ENCODE measurements at places on chromosomes 5 and 9. TPM values are rescaled to one million over a fixed set of nuclear protein-coding genes. Genes with fewer than 3 reads are reported as not detected.

The ZDHHC11 gene
- 0.26 TPM for total RNA-seq

The PRDM9 gene
- total RNA-seq = not detected

The SMIM33 gene
- under 0.01 TPM for total RNA-seq

The CMYA5 gene
- under 0.01 TPM for total RNA-seq

The ANXA2R gene
- total RNA-seq = 6.0 TPM

The WNK2 gene
- under 0.01 TPM for total RNA-seq

The GDNF gene
- not detected for total RNA-seq

The DAB2IP gene
- 15.3 TPM for total RNA-seq

The SPINK4 gene
- not detected for total RNA-seq

The ACOT12 gene
- not detected for total RNA-seq

The KIF27 gene
- total RNA-seq = 1.9 TPM

The FOXD4L5 gene
- under 0.01 TPM for total RNA-seq

The SPZ1 gene
- total RNA-seq = not detected

The SLC6A7 gene
- total RNA-seq = not detected

The SLC24A2 gene
- total RNA-seq = not detected

The CCL27 gene
- total RNA-seq = not detected

The PAIP1 gene
- total RNA-seq = 74.2 TPM

The PCDHGA10 gene
- 3.0 TPM for total RNA-seq

The ELL2 gene
- 12.1 TPM for total RNA-seq

The IFNK gene
- total RNA-seq = not detected

The FBP2 gene
- total RNA-seq = not detected

The ALG2 gene
- total RNA-seq = 47.5 TPM

The CAPSL gene
- not detected for total RNA-seq

The PCDHB3 gene
- total RNA-seq = 1.1 TPM

The HDHD3 gene
- total RNA-seq = 11.9 TPM

The TMEM215 gene
- not detected for total RNA-seq

The PCA3 gene
- 0.25 TPM for total RNA-seq

The RECK gene
- total RNA-seq = 21.7 TPM

The MCIDAS gene
- total RNA-seq = not detected

The BHMT2 gene
- 6.2 TPM for total RNA-seq

The MRPS27 gene
- 63.0 TPM for total RNA-seq

The PSAT1 gene
- 6.8 TPM for total RNA-seq

The CDH10 gene
- total RNA-seq = under 0.01 TPM

The SPINK6 gene
- total RNA-seq = not detected

The GARIN3 gene
- not detected for total RNA-seq

The C1QTNF2 gene
- total RNA-seq = 0.38 TPM

The INSL4 gene
- not detected for total RNA-seq

The DPM2 gene
- 8.9 TPM for total RNA-seq

The CSF2 gene
- 0.13 TPM for total RNA-seq

The ST6GALNAC4 gene
- 32.2 TPM for total RNA-seq

The MTX3 gene
- 5.9 TPM for total RNA-seq

The FOXI1 gene
- total RNA-seq = not detected

The ANKRD34B gene
- not detected for total RNA-seq

The BARX1 gene
- total RNA-seq = not detected

The SPATA24 gene
- 8.1 TPM for total RNA-seq

The ANKRD31 gene
- total RNA-seq = under 0.01 TPM

The GABRA1 gene
- not detected for total RNA-seq

The IL13 gene
- not detected for total RNA-seq

The POU5F2 gene
- total RNA-seq = 0.51 TPM

The LTC4S gene
- 0.39 TPM for total RNA-seq

The ZNF354C gene
- total RNA-seq = 4.9 TPM

The DDX31 gene
- total RNA-seq = 10.1 TPM

The IGFBPL1 gene
- total RNA-seq = 0.13 TPM

The BTNL9 gene
- total RNA-seq = under 0.01 TPM

The HTR1A gene
- not detected for total RNA-seq

The TAF11L5 gene
- total RNA-seq = not detected

The RNF145 gene
- 42.7 TPM for total RNA-seq

The ARHGEF37 gene
- total RNA-seq = 20.6 TPM

The NR5A1 gene
- not detected for total RNA-seq

The TMC1 gene
- total RNA-seq = 0.25 TPM
